ENCODE measurements at places on chromosomes 6 and 20. TPM values are rescaled to one million over a fixed set of nuclear protein-coding genes. Genes with fewer than 3 reads are reported as not detected.

- no peaks in the 10 kb centered on the region for H3K4me1 ChIP-seq
- DNase-seq = no peak
- H3K4me3 ChIP-seq = no peak overlapping the region
- no peaks in the 10 kb centered on the region for H3K36me3 ChIP-seq
- H3K27ac ChIP-seq = no peak overlapping the region
Measured at GRCh38 chr6:163775313-163775712, 360.8 kb downstream of the QKI start.

DNA sequence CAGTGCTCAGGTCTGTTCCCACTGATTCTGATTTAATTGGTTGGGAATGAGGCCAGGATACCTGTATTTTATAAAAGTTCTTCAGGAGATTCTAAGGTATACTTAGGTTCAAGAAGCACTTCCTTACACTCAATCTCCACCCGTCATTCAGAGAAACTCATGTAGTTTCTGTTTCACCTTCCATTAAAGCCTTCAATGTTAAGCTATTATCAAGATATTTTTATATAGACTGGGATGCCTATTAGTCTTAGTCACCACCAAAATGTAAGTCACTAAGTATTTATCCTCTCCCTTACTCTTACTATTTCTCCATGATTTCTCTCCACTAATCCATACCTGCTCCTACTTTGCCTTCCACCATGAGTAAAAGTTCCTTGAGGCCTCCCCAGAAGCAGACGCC lies 38.1 kb upstream of the GCLC start:
- no peak for DNase-seq
- no peaks in the 10 kb centered on the region for H3K27me3 ChIP-seq
- H3K4me1 ChIP-seq = no peaks in the 10 kb centered on the region
- H3K4me3 ChIP-seq = no peak overlapping the region
- no peak overlapping the region for H3K27ac ChIP-seq

GRCh38 chr6:161486361-161487216 lies 212.7 kb upstream of the AGPAT4 start:
- no peak overlapping the region for H3K4me3 ChIP-seq
- no peak for DNase-seq
- no peak overlapping the region for H3K27ac ChIP-seq
- no peaks in the 10 kb centered on the region for H3K36me3 ChIP-seq

The TTBK1 gene
- total RNA-seq = 0.06 TPM
